Stimulated activated CD4-positive, alpha-beta T cell treated with anti-CD3 and anti-CD28 coated beads, TNF-alpha, amount 100 ng/mL, for 4 hours (primary cell): ENCODE measurements at places on chromosomes 3 and 15.

- no peak for DNase-seq
Observed at GRCh38 chr3:138799822-138800221, 34.9 kb downstream of the PIK3CB start.

DNA sequence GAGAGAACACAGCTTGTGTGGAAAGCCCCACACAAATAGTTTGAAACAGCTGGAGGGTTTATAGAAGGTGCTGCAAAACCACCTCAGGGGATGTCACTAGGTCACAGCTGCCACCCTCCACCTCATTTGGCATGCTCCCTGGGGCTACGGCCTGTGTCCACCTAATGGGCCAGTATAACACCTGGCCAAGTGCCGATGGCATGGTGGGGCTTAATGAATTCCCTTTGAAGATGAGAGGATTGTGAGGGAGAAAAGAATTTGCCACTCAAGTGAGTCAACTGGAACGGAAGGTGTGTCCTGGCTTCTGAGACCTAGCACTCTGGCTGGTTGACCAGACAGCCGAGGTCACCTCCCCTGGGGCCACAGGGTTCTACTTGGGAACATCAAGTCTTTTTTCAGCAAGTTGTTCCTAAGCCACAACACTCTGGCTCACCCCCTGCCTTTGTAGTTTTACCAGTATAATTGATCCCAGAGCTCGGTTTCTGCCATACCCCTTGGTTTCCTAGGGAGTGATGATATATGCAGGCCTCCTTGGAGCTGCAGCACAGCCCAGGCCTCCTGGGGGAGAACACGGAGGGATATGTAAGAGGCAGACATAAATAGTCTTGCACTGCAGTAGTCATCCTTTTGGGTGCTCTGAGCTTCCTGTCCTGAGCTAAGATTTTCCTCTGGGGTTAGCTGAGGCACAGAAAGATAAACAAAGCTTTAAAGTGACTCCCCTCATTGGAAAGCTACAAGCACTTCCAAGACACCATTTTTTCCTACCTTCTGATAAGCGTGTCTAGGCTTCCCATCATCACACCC, 178.2 kb upstream of the LPP start:
- DNase-seq: no peak

GRCh38 chr3:154188846-154189245, 67.7 kb downstream of the ARHGEF26 start:
- no peak for DNase-seq

DNA sequence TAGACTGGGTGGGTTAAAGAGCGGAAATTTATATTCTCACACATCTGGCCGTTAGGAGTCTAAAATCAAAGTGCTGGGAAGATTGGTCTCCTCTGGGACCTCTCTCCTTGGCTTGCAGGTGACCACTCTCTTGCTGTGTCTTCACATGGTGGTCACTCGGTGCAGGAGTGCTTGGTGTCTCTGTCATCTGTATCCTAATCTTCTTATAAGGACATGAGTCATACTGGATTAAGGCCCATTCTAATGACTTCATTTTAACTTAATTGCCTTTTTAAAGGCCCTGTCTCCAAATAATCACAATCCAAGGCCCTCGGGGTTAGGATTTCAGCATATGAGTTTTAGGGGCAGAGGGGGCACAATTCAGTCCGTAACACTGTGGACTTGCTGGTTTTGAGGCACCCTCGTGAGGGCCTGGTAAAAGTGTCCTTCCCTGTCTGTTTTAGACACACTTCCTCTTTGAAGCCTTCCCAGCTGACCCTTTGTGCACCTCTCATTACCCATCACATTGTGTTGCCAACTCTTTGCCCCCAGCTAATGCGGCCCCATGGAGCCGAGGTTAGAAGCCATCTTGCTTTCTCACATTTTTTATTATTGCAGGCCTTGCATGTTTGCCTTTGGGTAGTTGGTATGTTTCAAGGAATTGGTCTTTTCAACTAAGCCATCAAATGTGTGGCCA, 3.2 kb downstream of the XYLB start:
- no peak for DNase-seq

GRCh38 chr3:159775372-159775961, 213.2 kb upstream of the IL12A start:
- DNase-seq: no peak
